Upper lobe of right lung (tissue), 1 donor: ENCODE measurements at places on chromosomes 5 and 9. TPM values are rescaled to one million over a fixed set of nuclear protein-coding genes. Genes with fewer than 3 reads are reported as not detected.

DNA sequence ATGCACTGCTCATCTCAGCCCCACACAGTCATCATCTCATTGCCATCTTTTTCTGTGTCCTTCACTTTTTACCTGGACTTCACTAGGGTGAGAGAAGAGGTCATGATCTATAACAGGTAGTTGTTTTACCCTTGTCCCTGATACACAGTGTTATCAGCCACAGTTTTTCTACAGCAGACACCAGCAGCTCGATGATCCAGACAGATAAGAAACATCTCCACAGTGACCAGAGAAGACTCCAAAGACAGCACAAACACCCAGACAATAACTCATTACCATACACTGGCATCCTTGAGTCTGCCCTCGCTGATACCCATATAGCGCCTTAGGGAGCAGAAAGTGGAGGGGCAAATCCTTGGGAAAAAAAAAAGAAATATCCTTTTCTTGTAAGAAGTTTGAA is 194.1 kb downstream of the DTWD2 start:
- DNase-seq, result no peak
- H3K4me1 ChIP-seq, result peaks cover 8% of the 10 kb centered on the region
- no peaks in the 10 kb centered on the region for H3K36me3 ChIP-seq

The PSD2 gene
- not detected for total RNA-seq

GRCh38 chr5:140172483-140172882 is 2.5 kb upstream of the CYSTM1 start:
- H3K36me3 ChIP-seq, result no peaks in the 10 kb centered on the region
- H3K27me3 ChIP-seq, result no peaks in the 10 kb centered on the region
- DNase-seq, result no peak
- no peak overlapping the region for H3K4me3 ChIP-seq

The TRMT10B gene
- 11.8 TPM for total RNA-seq

The SHC3 gene
- total RNA-seq, result 12.9 TPM
